ENCODE measurements at places on chromosomes 5 and 9.

DNA sequence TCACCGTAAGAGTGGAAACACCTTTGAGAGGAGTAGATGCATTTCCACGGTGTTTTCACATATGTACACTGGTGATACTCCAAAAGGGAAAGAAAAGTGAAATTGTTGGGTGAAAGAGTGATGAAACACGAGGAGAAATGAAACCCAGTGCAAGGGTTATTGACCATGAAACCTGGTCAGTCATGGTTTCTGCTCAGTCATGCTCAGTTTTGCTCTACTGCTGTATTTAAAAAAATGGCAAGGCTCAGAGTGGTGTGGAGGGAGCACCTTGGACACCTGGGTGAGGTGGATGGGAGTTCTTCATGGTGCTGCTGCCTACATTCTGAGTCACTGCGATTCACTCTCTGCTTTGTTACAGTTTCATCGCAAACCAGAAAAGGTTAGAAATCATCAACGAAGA, 32.3 kb downstream of the NTRK2 start:
- H3K4me1 ChIP-seq, result no peaks in the 10 kb centered on the region
- no peak for DNase-seq

DNA sequence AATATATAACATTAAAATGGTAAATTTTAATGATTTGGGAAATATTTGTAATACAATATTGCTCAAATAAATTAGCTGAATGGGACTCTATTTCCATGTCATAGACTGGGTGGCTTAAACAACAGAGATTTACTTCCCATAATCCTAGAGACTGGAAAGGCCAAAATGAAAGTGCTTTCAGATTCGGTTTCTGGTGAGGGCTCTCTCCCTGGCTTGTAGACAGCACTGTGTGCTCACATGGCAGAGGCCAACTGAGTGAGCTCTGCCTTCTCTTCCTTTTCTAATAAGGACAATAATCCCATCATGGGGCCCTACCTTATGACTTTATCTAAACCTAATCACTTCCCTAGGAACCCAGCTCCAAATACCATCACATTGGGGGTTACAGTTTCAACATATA, 196.2 kb downstream of the MARCHF11 start:
- DNase-seq, result no peak
- no peak overlapping the region for H3K4me3 ChIP-seq
- H3K27me3 ChIP-seq, result no peaks in the 10 kb centered on the region

DNA sequence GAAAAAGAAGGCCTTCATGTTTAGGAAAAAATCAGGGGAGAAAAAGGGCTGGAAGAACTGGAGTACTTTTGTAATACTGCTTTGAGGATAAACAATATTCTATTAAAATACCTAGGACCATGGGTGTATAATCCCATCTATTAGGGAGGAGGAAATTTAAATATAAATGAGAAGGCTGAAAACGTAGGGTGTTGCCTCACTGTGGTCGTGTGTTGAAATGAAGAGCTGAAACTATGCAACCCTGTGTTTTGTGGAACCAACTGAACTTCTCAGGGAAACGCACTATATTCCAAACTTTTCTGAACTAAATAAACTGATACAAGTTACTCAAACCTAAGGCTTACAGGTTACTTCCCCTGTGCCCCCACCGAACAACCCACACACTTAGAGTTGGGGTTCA, 4.5 kb upstream of the CNTLN start:
- no peak for DNase-seq
- no peaks in the 10 kb centered on the region for H3K4me1 ChIP-seq
- H3K27me3 ChIP-seq, result no peaks in the 10 kb centered on the region
- H3K36me3 ChIP-seq, result no peaks in the 10 kb centered on the region
- H3K27ac ChIP-seq, result no peak overlapping the region

- H3K27ac ChIP-seq, result no peak overlapping the region
- no peaks in the 10 kb centered on the region for H3K27me3 ChIP-seq
- H3K4me3 ChIP-seq, result no peak overlapping the region
- no peaks in the 10 kb centered on the region for H3K4me1 ChIP-seq
Measured at GRCh38 chr5:134975843-134976242, 8.1 kb downstream of the CATSPER3 start.

GRCh38 chr5:50325237-50325832, 115.8 kb downstream of the EMB start:
- H3K27ac ChIP-seq, result no peak overlapping the region
- DNase-seq, result no peak
- no peak overlapping the region for H3K4me3 ChIP-seq

DNA sequence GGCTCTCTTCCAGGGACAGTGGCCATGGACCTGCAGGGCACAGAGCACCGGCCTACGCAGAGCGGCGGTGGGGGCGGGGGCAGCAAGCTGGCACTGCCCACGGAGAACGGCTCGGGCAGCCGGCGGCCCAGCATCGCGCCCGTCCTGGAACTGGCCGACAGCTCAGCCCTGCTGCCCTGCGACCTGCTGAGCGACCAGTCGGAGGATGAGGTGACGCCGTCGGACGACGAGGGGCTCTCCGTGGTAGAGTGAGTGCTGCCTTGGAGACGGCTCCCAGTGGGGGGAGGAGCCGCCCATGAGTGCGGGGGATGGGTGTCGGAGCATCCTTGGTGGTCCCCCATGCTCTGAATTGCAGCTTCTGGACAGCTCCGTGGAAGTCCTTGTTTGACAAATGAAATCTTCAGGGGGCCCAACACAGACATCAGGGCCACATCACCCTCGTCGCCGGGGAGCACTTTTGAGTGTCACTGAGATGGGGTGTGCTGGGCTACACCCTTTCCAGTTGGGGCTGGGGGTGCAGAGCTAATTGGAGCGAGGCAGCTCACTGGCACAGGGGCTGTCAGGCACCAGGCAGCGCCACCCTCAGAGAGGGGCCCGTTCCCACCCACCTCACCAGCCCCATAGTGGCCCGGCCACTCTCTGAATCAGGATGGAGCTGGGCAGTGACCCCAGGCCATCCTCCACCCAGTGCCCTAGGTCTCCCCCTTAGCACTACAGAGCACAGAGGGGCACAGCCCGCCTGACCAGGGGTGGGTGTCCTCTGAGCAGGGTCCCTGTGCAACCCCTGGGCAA, 70.9 kb downstream of the KCNT1 start:
- H3K4me1 ChIP-seq, result no peaks in the 10 kb centered on the region
- H3K27me3 ChIP-seq, result no peaks in the 10 kb centered on the region
- no peak overlapping the region for H3K27ac ChIP-seq
- H3K4me3 ChIP-seq, result no peak overlapping the region
- no peak for DNase-seq

- H3K27ac ChIP-seq, result no peak overlapping the region
- no peak overlapping the region for H3K4me3 ChIP-seq
- H3K36me3 ChIP-seq, result no peaks in the 10 kb centered on the region
Measured at GRCh38 chr5:140084541-140084940, 29.4 kb upstream of the PURA start.

DNA sequence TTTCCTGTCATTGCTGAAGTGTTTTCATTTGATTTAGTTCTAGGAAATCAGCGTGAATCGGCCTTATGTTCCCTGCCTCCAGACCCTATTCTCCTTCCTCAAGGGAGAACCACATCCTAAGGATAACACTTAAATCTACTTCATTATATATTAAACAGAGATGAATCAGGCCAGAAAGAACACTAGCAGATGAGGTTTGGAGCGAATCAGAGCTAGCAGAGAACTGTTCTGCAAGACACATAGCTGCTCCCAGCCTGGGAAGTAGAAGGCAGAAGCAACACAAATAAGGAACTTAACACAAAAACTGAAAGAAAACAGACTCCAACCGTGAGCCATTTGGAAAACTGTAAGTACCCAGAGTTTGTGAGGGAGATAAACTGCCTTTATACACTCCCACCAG, 718.2 kb downstream of the SEMA5A start:
- DNase-seq, result no peak
- no peaks in the 10 kb centered on the region for H3K4me1 ChIP-seq
- no peaks in the 10 kb centered on the region for H3K36me3 ChIP-seq
- no peaks in the 10 kb centered on the region for H3K27me3 ChIP-seq
- H3K27ac ChIP-seq, result no peak overlapping the region

DNA sequence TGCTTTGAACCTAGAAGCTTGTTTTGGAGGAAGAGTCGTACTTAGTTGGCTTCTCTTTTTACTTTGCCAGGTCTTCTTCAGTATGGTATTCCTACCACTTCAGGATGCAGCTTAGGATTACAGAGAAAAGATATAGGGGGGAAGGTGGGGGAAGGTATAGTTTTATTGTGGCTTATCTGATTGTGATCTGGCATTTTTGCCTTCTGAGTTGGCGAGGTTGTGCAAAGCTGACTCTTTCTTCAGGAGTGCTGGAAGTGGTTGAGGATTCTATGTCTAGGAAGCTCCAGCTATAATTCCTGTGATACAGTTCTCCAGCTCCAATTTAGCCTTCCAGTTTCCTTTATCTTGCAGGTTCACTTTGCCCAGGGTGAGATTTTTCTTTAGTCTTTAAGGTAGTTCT, 7.0 kb downstream of the CDC42SE2 start:
- H3K27me3 ChIP-seq, result no peaks in the 10 kb centered on the region
- H3K27ac ChIP-seq, result no peak overlapping the region
- no peaks in the 10 kb centered on the region for H3K36me3 ChIP-seq
- H3K4me1 ChIP-seq, result peaks cover 3% of the 10 kb centered on the region
- no peak for DNase-seq

- no peaks in the 10 kb centered on the region for H3K36me3 ChIP-seq
- no peaks in the 10 kb centered on the region for H3K4me1 ChIP-seq
- no peak overlapping the region for H3K4me3 ChIP-seq
- no peaks in the 10 kb centered on the region for H3K27me3 ChIP-seq
- no peak for DNase-seq
Measured at GRCh38 chr5:170301149-170301548, 3.6 kb upstream of the LCP2 start.

Data from large intestine (tissue), 12 donors.